Activated CD4-positive, alpha-beta T cell treated with anti-CD3 and anti-CD28 coated beads for 24 hours (primary cell): ENCODE measurements at places on chromosomes 7 and 10.

GRCh38 chr7:158726277-158726807 lies 21.7 kb upstream of the NCAPG2 start:
- no peak for DNase-seq

DNA sequence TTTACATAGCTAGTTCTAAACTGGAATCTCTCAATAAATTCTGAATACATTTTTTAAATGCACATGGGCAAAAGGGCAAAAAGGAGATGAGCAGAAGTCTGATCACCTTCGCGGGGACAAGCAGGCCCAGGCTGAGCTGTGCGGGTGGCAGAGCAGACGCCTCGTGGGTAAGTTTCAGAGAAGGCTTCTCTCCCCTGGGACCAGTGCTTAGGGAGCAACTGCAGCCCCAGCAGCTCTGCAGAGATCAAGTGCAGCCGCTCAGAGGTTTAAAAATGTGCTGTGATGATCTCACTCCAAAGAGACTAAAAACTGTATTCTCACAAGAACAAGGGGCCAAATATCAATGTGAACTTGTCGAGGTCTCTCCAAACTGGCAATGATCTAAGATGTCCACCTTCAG lies 264.3 kb upstream of the RNF32 start:
- no peak for DNase-seq

GRCh38 chr7:56053993-56054392 lies 2.4 kb downstream of the CCT6A start:
- no peak for DNase-seq

- DNase-seq = no peak
Measured at GRCh38 chr10:128268015-128268722, 141.9 kb upstream of the MKI67 start.

- no peak for DNase-seq
Measured at GRCh38 chr7:132443761-132444520, 132.3 kb downstream of the PLXNA4 start.

DNA sequence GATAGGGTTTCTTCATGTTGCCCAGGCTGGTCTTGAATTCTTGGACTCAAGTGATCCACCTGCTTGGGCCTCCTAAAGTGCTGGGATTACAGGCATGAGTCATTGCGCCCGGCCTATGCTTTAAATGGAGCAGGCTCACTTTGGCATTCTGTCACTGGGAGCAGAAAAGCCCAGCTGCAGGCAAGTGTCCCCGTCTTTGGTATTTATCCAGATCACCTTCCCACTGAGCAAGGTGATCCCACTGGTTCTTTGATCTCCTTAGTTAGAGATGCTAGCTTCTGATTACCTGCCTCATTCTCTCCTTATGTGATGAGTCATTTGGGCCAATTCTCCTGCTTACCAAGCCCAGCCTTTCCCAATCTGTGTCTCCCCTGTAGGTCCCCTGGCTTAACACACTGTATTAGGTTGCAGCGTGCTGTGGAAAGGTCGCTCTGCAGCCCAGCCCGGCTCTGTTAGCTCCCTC lies 39.3 kb downstream of the SPDYE5 start:
- DNase-seq = no peak

DNA sequence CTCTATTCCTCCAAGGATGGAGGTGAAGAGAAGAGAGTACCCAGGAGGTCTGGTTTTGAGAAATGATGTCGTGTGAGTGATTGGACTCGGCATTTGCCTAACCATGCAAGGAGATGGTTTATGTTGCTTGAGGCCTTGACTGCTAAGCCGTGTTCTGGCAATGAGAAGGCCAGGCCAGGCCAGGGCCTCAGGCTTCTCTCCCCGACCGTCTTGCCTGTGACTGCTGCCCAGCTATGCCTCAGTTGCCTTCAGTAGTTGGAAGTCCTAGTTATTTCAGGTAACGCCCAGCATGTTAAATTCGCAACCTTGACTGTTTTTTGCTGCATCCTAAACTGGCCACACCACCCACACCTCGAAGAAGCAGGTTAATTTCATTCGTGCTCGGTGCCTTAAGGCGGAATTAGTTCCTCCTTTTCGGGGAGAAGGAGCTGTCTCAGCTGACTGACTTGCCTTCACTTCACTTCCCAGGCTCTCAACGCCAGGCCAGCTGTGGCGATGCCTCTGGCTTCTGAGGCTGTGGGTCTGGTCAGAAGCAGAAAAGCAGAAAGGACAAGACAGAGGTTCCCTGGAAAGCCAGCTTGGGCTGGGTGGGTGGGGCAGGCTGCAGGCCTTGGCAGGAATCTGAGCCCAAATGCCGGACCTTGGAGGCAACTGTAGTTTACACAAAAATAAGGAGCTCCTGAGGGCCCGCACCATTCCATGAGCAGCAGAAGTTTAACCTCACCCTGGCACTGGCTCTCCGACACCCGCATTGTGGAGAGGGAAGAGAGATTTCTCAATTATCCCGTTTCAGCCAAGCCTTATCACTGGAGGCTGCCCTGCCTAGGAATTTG lies 61.9 kb upstream of the SAMD8 start:
- DNase-seq = no peak

DNA sequence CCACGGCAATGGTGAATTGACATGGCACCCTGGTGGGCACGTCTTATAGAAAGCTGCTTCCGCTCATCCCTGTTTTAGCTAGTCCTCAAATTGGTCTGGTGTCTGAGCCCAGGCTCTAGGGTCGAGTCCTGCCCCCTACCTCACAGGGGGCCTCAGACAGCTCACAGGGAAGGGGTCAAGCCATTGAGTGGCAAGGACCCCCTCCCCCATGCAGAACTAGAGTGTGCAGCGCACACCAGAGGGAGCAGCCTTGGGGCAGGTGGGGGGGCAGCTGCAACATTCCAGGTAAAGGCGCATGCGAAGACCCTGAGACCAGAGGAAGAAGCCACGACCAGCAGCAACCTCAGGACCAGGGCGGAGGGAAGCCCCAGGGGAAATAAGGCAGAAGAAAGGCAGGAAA lies 240.4 kb upstream of the PPP2R2D start:
- DNase-seq = no peak

DNA sequence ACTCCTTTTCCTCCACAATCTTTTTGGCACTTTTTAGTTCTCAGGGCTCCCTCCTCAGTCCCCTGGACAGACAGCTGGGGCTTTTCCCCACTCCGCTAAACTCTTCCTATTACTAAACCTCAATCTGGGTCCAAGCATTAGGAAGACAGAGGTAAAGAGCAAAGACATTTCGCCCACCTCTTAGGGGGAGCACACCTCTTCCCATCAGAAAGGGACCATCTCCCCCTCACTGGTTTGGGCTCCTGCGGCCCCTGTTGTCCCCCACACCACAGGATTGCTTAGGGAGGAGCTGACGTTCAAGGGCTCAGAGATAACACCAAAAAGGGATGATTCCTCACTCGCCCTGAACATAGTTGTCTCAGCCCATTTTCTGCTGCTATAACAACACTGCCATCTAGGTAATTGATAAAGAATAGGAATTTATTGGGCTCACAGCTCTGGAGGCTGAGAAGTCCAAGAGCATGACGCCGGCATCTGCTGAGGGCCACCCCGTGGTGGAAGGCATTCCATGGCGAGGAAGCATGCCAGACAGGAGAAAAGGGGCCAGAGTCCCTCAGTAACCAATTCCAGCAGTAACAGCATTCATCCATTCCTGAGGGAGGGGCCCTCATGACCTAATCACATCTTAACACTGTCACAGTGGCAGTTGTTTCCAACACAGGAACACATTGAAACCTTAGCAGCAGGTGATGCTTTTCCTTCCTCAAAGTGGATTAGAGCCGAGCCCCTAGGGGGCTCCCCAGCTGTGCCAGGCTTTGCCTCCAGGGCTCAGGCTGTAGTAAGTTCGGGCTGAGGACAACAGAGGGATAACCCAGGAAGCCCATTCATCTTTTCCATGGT lies 209.6 kb downstream of the EBF3 start:
- no peak for DNase-seq

- DNase-seq = no peak
Measured at GRCh38 chr7:105978035-105978434, 15.0 kb downstream of the CDHR3 start.

- no peak for DNase-seq
Measured at GRCh38 chr7:45324683-45325237, 167.2 kb downstream of the RAMP3 start.

DNA sequence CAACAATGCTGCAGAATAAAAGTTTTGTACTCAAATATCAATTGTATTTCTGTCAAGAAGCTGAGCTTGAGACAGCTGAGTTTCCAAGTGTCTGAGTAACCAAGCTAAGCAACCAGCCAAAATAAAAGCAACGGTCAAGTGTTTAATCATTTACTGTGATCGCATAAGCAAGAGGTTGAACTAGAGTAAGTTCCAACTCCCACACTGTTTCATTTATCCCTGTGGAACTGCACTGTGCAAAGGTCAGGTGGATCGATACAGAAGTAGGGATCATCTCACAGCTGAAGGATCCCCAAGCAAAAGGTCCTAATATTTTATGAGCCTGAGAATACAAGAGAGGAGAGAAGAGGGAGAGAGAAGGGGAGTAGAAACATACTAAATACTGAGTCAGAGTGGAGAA lies 21.4 kb downstream of the OR2A14 start:
- no peak for DNase-seq

GRCh38 chr10:17527514-17528146 lies 73.2 kb upstream of the ST8SIA6 start:
- DNase-seq = no peak

DNA sequence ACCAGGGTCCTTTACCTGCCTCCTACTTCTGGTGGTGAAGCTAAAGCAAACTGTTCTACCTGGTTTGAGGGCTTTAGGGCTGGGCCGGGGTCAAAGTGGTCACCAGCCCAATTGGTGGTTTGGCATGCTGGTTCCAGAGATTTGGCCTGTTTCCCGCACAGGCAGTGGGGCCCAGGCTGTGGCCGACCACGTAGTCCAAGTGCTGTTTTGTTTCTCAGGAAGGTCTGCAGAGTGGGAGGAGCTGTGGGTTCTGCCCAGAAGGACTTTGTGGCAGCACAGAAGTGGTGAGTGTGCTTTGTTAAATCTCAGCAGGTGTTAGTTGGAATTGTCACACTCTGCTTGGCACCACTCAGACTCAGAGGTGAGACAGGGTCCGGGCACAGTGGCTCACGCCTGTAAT lies 85.8 kb downstream of the MKX start:
- no peak for DNase-seq

DNA sequence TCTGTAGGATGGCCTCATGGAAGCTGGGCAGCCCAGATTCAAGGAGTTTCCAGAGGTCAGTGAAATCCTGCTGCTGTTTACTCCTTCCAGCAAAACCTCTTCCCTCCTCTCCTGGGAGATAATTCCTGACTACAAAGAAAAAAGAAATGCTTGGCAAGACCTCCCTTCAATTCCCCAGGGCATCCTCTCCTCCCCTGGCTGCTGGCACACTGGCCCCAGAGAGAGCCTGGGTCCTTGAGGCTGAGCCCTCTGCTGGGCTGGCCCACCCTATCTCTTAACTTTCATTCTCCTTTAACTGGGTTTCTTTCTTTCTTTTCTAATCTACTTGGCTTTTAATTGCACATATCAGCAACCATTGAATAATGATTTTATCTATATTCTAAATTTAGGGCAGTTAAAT lies 7.7 kb downstream of the DRGX start:
- DNase-seq = no peak

DNA sequence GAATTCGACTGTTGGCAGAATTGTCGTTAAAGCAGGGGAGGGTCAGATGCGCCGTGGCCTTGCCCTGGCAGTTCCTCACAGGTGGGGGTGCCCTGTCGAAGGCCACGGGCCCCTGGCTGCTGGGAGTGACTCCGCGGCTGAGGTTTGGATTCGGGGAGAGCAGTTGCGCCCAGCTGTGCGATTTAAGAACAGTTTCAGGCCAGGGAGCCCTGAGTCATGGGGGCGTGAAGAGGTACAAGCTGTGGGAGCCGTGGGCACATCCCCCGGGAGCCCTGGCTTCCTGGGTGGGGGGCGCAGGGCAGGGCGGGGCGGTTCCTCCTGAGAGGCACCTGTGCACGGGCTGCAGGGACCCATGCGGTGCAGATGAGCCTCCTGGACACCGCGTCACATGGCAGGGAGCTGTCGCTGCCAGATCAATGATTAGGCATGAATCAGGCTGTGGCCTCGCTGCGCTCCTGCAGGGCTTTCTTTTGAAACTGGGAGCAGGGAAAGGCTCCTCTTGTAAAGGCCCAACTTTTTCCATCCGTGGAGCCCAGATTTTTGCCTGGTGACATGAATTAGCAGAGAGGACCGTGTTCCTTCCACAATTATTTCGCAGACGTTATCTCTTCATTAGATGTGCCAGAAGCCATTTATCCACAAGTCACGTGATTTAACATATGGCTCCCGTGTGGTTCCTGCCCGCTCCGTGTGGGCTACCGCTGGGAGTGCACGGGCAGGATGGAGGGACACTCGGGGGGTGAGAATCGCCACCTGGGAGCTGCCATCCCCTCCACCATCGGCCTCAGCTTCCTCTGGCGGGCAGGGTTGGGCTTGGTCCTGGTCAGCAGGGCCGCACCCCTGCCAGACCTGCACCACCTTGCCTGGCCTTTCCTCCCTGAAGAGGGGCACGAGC lies 918 bp downstream of the PWWP2B start:
- peak; percentile 34 for DNase-seq

- DNase-seq = no peak
Measured at GRCh38 chr10:7192831-7193361, 217.9 kb downstream of the SFMBT2 start.

DNA sequence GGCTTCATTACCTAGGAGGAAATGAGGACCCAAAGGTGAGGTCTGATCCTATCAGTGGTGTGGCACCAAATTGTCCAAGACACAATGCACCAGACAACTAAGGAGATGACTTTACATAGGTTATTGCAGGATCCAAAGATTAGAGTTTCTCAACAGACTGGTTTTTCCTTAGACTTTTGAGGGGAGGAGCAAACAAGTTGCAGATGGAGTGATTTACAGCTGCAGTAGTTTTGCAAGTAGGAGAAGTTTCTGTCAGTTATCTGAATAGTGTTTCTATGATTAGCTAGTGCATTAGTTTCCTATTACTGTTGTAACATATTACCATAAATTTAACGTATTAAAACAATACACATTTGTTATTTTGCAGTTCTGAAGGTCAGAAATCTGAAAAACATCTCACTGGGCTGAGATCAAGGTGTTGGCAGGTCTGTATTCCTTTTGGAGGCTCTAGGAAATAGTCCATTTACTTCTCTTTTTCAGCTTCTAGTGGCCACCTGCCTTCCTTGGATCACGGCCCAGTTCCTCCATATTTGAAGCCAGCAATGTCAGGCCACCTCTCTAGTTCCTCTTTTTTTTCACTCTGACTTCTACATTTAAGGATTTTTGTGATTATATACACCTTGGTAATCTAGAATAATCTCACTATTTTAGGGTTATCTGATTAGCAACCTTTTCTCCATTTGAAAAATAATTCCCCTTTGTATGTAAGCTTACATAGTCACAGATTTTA lies 994.9 kb downstream of the REEP3 start:
- DNase-seq = no peak

- no peak for DNase-seq
Measured at GRCh38 chr10:88114368-88114767, 250.9 kb downstream of the PTEN start.

GRCh38 chr10:6269953-6270867 lies 67.5 kb downstream of the PFKFB3 start:
- DNase-seq = peak; percentile 57

DNA sequence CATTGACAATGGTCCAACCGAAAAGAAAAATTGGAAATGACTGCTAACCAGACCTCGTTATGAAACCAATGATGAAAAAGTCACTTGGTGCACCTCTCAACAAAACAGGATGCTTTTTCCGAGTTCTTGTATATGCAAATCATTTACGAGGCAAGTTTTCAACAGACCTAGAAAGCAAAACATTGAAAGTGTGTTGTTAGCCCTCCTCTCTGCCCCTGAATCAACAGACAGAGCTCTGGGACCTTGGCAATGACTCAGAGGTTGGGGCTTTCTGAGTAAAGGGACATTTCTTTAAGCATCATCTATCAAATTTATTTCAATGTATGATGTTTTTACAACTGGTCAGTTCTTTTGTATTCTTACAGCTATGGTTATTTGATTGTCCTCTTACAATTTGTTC lies 16.3 kb upstream of the DKK1 start:
- no peak for DNase-seq

- DNase-seq = no peak
Measured at GRCh38 chr7:15245831-15246230, 316.0 kb downstream of the AGMO start.
